ENCODE measurements at places on chromosomes 12 and 14.

DNA sequence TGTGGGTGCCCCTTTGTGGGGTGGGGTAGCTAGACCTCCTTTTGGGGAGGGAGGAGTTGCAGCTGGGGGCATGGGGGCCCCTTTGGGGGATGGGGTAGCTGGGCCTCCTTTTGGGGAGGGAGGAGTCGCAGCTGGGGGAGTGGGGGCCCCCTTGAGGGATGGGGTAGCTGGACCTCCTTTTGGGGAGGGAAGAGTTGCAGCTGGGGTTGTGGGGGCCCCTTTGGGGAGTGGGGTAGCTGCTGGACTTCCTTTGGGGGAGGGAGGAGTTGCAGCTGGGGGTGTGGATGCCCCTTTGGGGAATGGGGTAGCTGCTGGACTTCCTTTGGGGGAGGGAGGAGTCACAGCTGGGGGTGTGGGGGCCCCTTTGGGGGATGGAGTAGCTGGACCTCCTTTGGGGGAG is 7.0 kb downstream of the NACA start:
- DNase-seq, result no peak

- DNase-seq, result no peak
Measured at GRCh38 chr12:114920771-114921554, 237.0 kb upstream of the TBX3 start.

- DNase-seq, result no peak
Measured at GRCh38 chr12:106584104-106585064, 1.6 kb downstream of the RFX4 start.

- DNase-seq, result no peak
Measured at GRCh38 chr12:54486173-54486867, 11.2 kb upstream of the NCKAP1L start.

DNA sequence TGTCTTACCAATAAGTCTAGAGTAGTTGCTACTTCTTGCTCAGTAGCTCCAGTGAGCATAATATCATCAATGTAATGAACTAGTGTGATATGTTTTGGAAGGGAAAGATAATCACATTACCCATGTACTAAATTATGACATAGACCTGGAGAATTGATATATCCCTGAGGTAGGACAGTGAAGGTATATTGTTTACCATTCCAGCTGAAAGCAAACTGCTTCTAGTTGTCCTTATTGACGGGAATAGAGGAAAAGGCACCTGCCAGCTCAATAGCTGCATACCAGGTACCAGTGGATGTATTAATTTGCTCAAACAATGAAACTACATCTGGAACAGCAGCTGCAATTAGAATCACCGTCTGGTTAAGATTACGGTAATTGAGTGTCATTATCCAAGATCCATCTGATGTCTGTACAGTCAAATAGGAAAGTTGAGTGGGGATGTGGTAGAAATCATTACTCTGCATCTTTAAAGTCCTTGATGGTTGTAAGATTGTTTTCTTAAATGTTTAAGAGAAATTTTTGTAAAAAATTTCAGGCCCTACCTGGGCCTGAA is 100.0 kb upstream of the ARHGAP5 start:
- no peak for DNase-seq

GRCh38 chr14:59371771-59372170 is 93.4 kb downstream of the GPR135 start:
- no peak for DNase-seq

DNA sequence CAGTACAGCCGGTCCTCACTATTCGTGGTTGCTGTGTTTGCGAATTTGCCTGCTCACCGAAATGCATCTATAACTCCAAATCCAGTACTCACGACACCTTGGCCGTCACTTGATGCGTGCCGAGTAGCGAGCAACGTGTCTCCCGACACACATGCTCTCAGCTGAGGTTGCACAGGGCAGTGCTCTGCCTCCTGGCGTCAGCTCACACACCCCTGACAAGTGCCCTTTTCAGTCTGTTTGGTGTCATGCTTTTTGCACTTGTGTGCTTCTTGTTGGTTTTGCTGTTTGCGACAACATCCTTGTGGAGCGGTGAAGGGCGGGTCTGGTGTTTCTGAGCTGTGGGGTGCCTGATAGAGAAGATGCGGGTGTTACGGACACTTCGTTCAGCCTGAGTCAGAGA is 110.4 kb upstream of the RFLNA start:
- no peak for DNase-seq

DNA sequence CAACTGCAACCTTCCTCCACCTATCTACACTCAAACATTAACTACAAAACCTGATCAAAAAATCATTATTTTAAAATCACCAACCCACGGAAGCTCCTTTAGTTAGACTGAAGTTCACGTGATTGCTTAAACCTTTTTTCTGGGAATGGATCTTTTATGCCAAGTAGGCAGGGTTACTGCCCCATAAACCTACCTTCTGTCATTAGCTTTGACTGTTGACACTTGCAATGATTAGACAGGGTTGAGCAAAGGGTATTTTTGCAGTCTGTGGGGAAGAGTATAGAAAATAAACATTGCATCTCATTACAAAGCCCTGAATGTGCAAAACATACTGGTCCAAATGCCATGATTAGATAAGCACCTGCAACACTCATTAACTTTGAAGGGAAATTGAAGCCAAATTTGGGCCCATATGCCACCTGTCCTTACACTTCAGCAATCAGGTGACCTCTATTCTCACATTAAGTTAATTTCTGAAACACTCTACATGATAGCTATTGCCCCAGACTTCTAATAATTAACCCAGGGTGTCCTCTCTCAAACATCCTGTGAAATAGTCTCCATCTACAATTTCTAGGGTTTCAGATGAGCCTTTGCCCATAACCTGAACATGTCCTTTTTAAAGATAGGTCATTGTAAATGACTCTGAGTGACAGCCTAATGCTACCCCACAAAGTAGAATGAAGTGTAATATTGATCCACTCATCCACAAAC is 156.0 kb upstream of the PLEKHG7 start:
- DNase-seq, result no peak

- DNase-seq, result no peak
Measured at GRCh38 chr12:12676605-12677004, 19.4 kb downstream of the GPR19 start.

GRCh38 chr12:108860443-108860842 is 3.1 kb upstream of the SSH1 start:
- DNase-seq, result no peak

DNA sequence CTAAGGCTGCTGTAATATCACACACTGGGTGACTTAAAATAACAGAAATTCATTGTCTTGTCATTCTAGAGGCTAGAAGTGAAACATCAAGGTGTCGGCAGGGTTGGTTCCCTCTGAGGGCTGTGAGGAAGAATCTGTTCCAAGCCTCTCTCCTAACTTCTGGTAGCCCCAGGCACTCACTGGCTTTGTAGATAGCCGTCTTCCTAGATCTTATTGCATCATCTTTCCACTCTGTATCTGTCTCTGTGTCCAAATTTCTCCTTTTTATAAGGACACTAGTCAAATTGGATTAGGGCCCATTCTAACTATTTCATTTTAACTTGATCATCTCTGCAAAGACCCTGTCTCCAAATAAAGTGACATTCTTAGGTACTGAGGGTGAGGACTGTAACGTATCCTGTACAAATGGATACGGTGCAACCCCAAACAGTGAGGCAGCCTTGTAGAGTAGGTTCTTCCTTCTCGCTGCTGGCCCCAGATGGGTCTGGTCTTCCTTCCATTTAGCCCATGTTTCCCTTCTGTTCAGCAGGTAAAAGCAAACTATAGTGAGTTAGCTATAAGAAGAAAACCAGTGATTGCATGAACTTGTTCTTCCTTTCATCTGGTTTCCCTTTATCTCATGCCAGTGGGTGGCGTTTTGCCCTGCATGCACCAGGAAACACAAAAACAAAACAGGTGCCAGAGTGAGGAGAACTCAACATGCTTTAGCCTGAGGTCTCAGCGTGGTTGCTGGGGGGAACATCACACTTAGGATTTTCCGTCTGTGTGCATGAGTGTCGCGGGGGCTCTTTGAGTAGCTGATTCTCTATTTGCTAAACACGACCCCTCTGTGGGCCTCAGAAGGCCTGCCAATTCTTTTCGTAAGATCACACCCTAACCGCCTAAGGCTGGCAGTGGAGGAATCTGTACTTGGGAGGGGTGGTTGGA is 19.5 kb downstream of the TTC9 start:
- peak; percentile 45 for DNase-seq

DNA sequence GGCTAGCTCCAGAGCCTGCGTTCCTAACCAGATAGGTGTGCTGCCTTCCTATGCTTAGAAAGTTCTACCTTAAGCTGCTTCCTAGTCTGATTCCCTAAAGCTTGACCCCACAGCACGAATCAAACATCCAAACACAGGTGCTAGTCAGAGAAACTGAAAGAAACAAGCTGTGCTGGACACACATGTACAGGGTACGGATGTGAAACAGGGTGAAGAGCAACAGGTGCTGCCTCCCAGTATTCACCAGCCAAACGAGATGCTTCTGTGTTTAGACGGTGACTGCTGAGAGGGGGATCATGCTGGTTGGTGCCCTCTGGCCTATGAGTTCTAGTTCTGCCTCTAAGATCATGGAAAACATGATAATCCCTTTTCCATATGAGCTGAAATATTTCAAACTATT is 105.3 kb downstream of the GRIP1 start:
- no peak for DNase-seq

GRCh38 chr14:76257842-76258397 is 106.2 kb downstream of the GPATCH2L start:
- DNase-seq, result no peak

- DNase-seq, result no peak
Measured at GRCh38 chr12:5913387-5913786, 31.7 kb downstream of the ANO2 start.

- peak; percentile 61 for DNase-seq
Measured at GRCh38 chr12:96445691-96446583, 43.4 kb upstream of the CFAP54 start.

DNA sequence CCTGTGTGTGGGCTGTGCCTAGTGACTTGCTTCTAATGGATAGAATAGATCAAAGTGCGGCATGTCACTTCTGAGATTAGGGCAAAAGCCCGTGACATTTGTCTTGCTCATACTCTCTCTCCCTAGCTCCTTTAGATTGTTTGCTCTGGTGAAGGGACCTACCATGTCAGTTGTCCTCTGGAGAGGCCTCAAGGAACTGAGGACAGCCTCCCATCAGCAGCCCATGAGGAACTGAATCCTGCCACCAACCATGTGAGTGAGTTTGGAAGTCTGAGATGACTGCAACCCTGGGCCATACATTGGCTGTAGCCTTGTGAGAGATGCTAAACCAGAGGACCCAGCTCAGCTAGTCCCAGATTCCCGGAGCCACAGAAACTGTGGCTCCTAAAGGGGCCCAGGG is 101.6 kb upstream of the ESRRB start:
- DNase-seq, result no peak

GRCh38 chr14:21136024-21136423 is 19.8 kb downstream of the OR5AU1 start:
- DNase-seq, result no peak

DNA sequence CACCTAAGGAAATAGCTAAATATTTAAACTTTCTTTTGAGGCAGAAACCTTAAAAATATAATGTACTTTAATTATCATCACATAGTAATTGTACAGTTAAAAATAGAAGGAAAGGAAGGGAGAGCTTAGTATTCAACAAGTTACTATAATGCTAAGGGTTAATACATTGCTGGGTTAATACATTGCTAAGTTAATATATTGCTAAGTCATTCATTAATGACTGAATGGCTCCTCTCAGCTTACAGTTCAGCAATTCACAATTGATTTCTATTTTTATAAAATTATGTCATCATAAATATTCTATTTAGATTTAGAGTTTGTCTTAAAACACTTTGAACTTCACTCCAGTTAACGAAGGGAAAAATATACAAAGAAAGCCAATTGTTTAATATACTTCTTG is 207.9 kb downstream of the BMP4 start:
- no peak for DNase-seq
